ENCODE measurements at places on chromosomes 2 and 18.

GRCh38 chr2:127541809-127542208 lies 6.3 kb downstream of the MYO7B start:
- no peak for DNase-seq

- DNase-seq = no peak
These were observed 115.2 kb upstream of the SIX2 start for GRCh38 chr2:45124456-45124855.

- no peak for DNase-seq
These were observed 217.0 kb upstream of the CXCR4 start for GRCh38 chr2:136334967-136335366.

DNA sequence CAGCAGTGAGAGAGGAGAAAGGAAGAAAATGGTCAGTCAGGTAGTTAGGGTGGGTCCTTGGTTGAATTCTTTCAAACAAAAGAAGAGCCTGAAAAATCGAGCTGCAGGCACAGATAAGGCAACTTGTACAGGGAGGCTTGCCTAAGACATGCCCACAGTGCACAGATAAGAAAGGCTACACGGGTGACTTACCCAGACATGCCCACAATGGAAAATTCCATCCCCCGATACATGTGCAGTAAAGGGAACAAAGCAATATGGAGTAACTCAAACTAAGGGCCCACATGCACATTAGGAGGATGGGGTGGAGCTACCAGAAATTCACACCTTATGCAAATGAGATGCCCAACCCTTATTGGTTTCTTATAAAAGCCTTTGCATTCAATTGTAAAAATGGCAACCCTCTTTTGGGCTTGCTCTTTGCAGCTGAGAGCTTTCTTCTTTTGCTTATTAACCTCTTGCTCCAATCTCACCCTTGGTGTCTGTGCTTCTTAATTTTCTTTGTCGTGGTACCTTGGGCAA lies 110.3 kb upstream of the RMP24 start:
- DNase-seq = no peak

DNA sequence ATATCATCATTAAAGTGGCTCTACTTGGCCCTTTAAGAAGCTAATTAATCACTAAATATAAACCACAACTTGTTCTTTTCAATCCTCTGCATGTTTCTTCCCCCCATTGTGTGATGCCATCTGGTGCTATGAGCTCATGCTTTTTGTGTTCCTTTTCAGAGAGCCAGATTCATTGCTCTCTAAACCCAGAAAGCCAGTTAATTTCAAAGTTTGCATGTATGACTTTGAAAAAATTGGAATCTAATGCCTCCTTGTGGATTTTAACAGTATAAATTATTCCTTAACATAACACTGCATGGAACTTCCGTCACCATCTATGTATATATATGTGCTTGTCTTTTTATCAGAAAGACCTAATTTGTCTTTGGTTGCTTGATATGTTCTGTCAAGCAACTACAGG lies 31.1 kb downstream of the TMEM178A start:
- peak; percentile 49 for DNase-seq

DNA sequence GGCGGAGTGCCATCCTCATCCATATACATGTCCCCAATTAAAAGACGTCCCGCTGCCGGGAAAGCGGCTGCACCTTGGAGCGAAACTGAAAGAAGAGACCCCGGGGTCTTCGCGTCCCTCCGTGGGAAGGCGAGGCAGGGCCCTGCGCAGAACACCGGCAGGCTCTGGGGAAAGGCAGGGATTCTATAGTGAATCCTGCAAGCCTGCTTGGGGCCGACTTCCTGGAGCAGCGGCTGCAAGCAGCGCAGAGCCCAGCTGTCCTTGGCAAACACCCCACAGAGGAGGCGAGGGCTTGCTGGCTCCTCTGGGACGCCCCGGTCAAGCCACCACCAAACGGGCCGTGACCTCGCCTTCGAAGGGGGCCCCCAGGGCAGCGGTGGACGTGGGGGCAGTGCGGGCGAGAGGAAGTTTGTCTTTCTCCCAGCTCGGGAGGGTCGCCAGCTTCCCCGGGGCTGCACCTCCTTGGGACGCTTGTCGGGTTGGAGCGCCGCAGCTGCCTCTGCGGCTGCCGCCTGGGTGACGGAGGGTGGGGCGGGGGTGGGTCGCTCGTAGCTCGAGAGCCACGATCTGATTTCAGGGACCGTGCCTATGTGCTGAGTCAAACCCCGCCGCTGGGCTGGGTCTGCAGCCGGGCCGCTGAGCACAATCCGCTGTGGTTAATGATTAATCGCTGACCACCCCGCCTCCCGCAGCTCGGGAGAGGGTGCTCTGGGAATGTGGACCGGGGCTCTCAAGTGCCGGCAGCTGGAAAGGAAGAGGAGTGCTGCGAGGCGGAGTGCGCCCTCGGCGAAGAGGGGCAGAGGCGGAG lies 486 bp upstream of the GPR39 start:
- DNase-seq = peak; percentile 3

GRCh38 chr2:101357376-101357775 lies 29.9 kb downstream of the CREG2 start:
- DNase-seq = no peak

DNA sequence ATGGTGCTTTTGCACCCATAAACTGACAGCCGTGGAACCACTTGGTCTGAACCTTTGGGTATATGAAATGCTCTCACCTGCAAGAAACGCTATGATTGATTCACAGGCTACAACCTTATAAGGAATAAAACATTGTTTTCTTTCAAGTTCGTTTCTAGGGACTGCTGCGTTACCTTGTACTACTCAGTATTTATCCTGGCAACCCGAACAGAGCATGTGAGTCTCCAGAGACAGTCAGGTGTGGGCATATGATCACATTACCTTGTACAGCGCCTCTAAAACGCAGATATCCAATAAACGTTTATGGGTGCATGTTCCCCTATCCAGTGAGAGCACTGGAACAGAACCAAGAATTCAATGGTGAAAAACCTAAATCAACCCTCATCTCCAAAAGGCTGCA lies 1.7 kb downstream of the CCBE1 start:
- DNase-seq = no peak

DNA sequence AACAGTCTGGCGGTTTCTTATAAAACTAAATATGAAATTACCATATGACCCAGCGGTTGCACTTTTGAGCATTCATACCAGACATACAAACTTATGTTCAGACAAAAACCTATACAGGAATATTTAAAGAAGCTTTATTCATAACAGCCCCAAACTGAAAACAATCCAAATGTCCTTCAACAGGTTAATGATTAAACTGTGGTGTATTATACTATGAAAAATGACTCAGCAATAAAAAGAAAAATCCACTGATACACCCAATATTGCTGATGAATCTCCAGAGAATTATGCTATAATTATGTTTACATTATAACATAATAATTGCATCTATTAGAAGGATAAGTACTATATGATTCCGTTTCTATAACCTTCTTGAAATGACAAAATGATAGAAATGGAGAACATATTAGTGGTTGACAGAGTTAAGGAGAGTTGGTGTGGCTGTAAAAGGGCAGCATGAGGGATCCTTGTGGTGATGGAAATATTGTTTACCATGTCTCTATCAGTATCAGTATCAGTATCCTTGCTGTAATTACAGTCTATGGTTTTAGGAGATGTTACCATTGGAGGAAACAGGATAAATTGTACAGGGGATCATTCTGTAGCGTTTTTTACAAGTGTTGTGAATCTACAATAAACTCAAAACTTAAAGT lies 127.1 kb downstream of the DSC3 start:
- no peak for DNase-seq

- DNase-seq = no peak
These were observed 235.6 kb upstream of the MYT1L start for GRCh38 chr2:2566396-2567323.

- no peak for DNase-seq
These were observed 62.1 kb downstream of the NABP1 start for GRCh38 chr2:191740016-191740419.

- DNase-seq = no peak
These were observed 45.8 kb upstream of the CDKL4 start for GRCh38 chr2:39289609-39290008.

- DNase-seq = peak; percentile 25
These were observed 1.9 kb downstream of the MEX3C start for GRCh38 chr18:51195451-51196117.

- no peak for DNase-seq
These were observed 136.0 kb upstream of the ITGB6 start for GRCh38 chr2:160336105-160336504.

DNA sequence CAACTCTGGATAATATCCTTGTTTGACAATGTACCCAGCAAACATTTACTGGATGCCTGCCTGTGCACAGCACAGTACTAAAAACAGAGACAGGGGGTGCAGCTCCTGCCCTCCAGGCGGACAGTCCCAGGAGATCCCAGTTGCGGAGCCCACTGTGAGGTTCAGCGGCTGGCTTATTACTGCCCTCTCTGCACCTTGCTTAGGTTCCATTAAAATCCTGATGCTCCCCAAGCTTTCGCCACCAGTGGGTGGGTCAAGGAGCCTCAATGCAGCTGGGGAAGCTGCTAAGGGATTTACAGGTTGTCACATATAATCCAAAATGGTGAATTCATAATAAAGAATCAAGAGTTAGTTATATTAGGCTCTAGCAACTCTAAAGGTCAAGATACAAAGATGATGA lies 38.3 kb downstream of the CRACDL start:
- DNase-seq = no peak

GRCh38 chr2:108585436-108585835 lies 51.2 kb downstream of the LIMS1 start:
- DNase-seq = no peak

- DNase-seq = no peak
These were observed 170.4 kb downstream of the ZNF407 start for GRCh38 chr18:74768096-74768495.

DNA sequence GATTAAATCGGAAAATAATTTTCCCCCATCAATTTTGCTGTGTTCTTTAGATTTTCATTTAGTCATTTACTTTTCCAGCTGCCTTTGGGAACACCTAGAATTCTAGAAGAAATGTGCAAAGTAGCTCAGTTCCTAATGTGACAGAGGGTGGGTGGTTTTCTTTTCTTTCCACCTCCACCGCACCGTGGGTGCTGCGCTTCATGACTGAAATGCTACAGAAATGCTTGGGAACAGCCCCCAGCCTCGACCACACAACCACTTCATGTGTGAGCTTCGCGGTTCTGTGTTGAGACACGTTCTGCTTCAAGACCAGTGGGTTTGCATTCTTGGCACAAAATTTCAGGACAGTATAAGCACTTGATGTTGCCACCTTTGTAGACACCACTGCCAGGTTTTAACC lies 30.9 kb downstream of the E2F6 start:
- DNase-seq = peak; percentile 81

DNA sequence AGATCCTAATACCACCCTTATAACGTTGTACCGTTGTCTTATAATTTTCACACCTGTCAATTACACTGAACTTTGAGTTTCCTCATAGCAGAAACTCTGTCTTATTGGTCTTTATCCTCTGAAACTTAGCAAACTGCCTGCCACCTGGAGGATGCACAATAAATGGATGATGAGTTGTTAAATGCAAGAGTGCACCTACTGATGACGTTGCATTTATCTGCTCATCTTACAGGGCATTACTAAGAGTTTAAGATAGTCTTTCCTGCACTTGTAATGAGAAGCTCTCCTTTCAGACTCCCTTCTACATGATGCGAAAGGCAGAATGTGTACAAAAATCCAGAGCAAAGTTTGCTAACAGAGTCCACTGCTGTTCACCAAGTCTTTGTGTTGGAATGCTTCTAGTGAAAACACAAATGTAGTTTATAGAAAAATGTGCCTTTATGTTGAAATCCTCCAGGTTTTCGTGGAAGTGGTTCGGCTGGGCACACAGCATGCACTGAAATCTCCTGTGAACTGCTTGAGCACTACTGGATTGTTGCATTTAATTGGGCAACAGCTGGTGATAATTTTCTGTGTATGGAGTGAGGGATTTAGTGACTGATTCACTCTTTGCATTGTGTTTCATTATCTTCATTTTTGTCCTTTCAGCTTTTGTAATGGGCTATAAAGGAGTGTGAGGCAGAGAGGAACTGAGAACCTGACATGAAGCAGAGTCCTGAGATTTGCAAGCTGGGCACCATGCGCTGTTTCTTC lies 665.8 kb upstream of the ID2 start:
- no peak for DNase-seq

DNA sequence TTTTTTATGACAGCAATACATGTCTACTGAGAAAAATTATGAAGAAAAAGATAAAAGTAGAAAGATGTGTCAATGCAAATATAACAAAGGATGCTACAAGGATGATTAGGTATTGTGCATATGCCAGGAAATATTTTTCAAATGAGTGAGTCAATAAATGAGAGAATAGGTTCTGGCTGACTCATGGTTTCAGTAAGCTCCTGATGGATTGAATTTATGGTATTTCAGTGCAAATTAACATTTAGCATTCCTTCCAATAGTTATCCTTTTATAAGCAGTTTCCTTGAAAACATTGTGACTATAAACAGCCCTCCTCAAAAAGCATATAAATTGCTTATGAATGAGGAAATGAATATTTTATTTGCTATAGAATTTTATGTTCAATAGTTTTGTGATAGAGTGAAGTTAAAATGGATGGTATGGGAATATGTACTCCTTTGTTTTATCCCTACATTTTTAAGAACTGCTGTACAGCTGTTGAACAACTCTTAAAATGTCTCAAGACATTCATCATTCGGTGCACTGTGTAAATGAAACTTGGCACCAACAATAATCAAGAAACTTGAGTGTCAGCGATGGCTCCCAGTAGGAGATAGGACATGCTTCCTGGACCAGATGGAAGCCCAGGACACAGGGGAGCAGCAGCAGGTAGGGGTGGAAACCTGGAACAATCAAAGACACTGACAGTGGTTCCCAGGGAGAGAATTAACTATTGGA lies 144.7 kb downstream of the PMAIP1 start:
- no peak for DNase-seq

GRCh38 chr2:11740723-11741122 lies 5.7 kb upstream of the LPIN1 start:
- DNase-seq = no peak

DNA sequence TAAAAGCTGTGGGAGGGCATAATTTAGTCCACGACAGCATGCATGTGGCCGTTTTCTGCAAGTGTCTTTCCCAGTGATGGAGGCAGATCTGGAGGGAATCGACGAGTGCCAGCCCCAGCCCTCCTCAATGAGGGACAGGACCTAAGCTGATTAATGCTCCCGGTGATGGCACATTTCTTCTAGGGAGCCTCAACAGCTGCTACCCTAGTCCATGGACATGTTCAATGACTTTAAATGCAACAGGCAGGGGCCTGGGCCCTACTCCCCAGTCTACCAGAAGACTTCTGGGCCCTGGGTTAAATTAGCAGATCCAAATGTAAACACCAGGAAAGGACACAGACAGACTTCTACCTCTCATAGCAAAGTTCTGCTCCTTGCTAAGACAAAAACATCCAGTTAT lies 155.1 kb downstream of the ACTR3 start:
- no peak for DNase-seq
